ENCODE measurements at places on chromosomes 16 and 17.

DNA sequence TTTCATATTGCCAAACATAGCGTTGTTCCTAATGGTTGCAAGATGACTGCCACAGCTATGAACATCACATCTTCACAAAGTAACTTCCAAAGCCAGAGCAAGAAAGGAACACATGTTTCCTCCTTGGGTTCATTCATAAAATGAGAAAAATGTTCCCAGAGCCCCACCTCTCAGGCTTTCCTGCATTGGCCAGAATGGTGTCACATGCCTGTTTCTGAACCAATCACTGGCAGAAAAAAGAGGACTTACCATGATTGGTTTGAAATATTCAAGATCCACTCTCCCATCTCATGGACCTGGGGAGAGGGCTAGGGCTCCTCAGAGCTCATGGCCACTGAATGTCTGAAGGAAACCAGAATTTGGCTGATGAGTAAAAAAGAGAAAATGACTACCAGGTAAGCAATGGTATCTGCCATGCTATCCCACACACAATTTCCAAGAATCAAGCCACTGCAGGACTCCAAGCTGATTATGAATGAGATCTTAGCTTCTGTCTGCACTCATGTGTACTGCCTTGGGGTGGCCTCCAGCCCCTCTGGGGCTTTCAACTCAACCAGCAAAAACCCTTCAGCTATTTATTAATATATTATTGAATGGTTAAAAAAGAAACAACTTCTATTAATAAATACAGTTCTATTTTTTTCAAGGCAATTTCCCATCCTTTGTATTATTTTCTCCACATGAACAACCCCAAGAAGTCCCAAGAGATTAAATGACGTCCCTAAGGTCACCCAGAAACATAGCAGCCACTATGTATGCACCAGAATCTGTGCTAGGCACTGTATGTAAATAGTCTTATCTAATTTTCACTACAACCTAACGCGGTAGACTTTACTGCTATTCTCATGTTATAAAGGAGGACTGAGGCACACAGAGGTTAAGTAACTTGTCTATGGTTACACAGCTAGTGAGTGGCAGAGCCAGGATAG, 61.4 kb upstream of the TMC5 start:
- DNase-seq = no peak

GRCh38 chr17:82018152-82018988, 4.3 kb downstream of the CENPX start:
- no peak for DNase-seq

GRCh38 chr17:10557422-10557821, 8.0 kb upstream of the MYH2 start:
- no peak for DNase-seq

GRCh38 chr17:77571155-77571981, 387.1 kb upstream of the TNRC6C start:
- DNase-seq = no peak

GRCh38 chr16:31435341-31436220, 7.0 kb downstream of the ZNF843 start:
- DNase-seq = no peak

GRCh38 chr17:35103271-35103670, 16.4 kb downstream of the RAD51D start:
- no peak for DNase-seq

GRCh38 chr16:74450967-74451760, 29.9 kb upstream of the CLEC18B start:
- DNase-seq = no peak

DNA sequence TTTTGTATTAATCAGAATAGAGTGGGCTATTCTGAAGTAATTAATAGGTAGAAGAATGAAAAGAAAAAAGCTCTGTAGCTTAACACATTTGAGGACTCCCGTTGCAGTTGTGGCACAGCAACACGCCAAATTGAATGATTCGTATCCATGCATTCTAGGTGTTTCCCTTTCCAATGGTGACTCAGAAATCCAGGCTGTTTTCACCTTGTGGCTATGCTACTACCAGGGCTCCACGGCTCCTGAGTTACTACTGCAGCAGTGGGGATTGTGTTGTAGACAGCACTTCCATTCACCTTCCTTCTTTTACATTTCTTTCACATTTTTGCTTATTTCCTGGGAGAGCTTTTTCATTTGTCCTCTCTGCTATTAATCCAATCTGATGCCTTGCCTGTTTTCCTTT, 1616.4 kb downstream of the CDH8 start:
- DNase-seq = no peak

- DNase-seq = no peak
Measured at GRCh38 chr17:48368352-48368908, 61.6 kb downstream of the SKAP1 start.

DNA sequence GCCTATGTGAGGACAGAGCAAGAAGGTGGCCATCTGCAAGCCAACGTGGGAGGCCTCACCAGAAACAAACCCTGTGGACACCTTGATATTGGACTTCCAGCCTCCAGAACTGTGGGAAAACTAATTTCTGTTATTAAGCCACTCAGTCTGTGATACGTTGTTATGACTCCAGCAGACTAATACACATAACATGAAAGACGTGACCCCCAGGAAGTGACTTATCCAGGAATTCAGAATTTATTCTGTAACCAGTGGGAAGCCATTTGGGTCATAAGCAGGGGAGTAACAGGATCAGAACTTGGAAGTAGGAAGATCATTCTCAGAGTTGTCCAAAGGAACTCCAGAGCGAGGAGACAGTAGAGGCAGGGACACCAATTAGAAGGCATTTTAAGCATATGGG, 12.5 kb upstream of the GINS3 start:
- no peak for DNase-seq

DNA sequence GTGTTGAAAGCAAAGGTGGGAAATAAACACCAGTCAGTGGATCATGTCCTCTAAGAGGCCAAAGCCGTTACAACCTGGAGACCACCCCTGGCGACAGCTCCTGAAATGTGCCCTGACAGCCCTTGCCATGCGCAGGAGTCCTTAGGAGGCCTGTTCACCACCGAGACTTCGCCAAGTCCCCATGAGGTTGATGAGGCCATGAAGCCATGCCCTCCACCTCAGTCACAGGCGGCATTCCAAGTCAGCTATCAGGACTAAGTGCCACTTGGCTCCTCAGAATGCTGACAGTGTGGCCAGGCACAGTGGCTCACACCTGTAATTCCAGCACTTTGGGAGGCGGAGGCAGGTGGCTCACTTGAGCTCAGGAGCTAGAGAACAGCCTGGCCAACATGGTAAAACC, 27.1 kb downstream of the ADAM11 start:
- DNase-seq = no peak

DNA sequence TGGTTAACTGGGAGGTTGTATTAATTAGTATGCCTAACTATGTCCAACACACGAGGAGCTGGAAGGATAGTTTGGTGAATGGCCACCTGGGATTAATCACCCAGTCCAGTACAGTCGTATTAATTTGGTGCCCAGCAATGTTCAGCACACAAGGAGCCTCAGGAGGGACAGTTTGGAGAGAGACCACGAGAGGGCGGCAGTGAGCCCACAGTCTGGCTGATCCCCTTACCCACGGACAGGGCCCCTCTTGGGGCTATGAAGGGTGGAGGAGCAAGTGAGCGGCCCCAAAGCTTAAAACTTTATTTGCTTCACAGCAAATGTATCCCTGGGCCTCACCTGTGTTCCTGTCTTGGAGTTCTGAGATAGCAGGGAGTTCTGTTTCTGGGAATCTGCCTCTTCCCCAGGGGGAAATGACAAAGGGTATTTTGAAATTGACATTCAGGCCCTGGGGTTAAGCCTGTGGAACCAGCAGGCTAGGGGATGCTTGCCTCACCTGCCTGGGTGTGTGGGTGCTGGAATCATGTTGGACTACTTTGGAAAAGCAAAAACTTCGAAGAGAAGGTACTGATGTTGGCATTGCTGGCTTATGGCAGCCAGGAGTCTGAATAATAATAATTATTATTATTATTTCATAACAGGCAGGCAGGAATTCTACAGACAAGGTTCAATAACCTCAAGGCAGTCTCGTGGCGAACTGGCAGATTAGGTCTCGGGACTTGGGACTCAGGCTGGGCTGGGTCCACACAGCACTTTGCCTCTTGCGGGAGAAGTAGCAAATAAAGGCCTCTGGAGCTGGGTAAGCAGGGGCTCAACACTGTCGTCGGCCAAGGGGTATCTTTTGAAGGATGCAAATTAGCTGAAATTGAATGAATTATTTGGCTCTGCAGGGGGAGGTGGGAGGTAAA, 227.6 kb upstream of the ASIC2 start:
- peak; percentile 11 for DNase-seq

DNA sequence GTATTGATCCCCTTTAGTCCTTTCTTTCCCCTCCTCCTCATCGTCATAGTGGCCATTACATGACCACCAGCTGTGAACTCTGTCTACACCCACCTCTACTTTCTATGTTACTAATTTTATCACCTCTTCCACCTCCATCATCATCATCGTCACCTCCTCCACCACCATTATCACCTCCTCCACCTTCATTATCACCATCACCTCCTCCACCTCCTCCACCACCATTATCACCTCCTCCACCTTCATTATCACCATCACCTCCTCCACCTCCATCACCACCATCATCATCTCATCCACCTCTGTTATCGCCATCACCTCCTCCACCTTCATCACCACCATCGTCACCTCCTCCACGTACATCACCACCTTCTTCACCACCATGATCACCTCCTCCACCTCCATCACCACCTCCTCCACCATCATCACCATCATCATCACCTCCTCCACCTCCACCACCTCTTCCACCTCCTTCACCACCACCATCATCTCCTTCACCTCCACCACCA, 25.8 kb downstream of the ADGRG5 start:
- DNase-seq = no peak

GRCh38 chr16:65392806-65393565, 271.1 kb upstream of the CDH11 start:
- no peak for DNase-seq
